CD8-positive, alpha-beta memory T cell (primary cell): ENCODE measurements at places on chromosomes 2 and 18.

GRCh38 chr2:119483896-119484718 is 40.2 kb downstream of the SCTR start:
- no peak for DNase-seq

DNA sequence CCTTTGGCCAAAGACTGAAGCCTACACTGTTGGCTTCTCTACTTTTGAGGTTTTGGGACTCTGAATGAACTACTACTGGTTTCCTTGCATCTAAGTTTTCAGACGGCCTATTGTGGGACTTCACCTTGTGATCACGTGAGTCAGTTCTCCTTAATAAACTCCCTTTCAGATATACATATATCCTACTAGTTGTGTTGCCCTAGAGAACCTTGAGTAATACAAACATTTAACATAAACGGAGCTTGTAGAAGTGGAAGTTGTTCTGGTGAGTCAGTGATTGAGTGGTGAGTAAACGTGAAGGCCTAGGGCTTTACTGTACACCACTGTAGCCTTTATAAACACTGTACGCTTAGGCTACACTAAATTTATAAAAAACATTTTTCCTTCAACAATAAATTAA is 107.2 kb upstream of the CDH2 start:
- DNase-seq = no peak

GRCh38 chr2:234472155-234472554 is 24.7 kb downstream of the ARL4C start:
- DNase-seq = no peak

DNA sequence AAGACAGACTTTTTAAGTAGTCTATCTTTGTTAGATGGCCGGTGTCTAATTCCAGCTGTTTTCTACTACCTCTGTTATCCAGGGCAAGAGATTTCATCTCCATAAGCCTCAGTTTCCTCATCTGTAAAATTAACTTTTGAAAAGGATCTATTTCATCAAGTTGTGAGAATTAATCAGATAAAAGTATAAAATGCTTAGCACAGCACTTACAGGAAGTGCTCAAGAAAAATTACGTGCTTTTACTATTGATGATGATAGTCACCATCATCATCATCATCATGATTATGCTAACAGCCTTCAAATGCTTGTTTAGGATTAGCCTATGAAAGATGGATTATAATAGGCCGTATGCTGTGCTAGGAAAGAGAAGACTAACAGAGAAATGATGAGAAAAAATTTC is 76.2 kb downstream of the CYRIA start:
- no peak for DNase-seq

DNA sequence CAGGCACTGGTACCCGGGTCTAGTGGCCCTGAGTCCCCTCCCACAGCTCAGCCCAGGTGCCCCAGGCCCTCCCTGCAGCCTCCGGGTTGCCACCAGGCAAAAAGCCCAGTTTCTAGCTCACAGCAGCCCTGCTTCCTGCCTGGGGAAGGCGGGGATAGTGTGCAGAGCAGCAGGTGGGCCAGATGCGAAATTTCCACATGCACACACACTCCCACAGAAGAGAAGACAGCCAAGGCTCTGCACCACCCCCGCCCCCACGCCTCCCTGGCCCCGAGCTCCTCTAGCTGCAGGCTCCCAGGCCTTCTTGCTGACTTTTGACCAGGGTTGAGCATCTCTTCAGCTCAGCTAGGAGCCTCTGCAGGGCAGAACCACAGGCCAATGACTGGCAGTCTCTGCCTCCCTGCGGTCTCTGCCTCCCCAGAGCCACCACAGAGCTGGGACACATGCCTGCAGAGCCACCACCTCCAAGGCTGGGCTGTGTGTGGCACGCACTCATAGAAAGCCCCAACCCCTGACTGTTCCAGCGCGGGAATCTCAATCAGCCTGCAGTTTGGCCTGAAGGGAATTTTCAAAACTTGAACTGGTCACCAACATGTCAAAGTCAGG is 7.2 kb downstream of the SLC66A2 start:
- DNase-seq = peak; percentile 34

DNA sequence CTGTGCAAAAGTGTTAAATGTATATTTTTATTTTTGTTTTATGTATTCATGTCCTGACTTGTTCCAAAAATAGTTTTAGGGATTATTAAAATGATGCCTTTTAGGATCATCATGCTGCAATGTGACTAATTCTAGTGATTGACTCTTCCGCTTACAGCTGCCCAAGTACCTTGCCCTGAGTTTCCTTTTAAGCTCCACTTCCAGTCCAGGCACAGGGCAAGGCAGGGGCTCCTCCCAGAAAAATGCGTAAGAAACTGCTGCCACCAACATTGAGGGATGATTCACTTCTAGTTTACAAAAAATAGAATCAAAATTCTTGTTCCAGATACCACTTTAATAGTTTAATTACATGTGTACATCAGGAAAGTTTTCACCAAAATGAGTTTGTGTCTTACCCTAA is 116.4 kb downstream of the IRS1 start:
- no peak for DNase-seq

DNA sequence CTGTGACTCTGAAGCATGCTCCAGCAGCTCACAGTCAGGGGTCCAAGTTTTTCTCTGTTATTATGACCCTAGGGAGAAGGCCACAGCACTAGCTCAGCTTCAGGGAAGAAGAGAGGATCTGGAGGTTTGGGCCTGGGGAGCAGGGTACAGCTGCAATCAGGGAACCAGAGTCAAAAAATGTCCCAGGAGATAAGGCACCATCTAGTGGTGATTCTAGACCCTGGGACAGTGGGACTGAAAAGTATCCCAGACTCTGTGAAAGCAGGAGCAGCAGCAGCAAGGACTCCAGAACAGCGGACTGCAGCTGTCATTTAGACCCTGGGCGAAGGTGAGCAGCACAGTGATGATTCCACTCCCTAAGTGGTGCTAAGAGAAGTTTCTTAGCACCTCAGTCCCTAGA is 278.4 kb upstream of the DDX18 start:
- DNase-seq = no peak

DNA sequence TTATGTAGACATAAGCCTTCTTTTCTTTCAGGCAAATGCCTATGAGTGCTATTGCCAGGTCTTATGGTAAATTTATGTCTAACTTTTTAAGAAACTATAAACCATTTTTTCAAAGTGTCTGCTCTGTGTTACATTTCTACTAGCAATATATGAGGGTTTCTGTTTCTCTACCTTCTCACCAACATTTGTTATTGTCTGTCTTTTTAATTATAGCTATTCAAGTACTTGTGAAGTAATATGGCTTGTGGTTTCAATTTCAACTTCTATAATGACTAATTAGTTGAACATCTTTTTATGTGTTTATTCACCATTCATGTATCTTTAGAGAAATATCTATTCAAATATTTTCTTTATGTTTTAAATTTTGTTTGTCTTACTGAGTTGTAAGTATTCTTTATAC is 213.1 kb upstream of the MC4R start:
- no peak for DNase-seq

DNA sequence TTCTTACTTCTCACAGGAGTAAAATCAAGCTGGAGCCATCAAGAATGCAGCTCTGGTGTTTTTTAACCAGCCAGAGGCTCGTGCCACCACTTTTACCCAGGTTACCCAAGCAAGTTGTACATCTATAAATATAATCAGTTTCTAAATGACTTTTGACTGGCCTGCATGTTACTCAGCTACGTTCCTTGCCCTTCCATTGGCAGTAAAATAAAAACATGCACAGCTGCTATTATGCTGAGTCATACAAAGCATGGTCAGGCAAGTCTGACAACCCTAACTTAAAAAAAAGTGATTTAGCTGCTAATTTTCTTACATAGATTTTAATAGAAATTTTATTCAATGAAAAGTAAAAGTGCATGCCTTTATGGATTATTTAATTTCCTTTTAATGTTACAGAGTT is 111.7 kb upstream of the CSRNP3 start:
- DNase-seq = no peak

GRCh38 chr2:196967116-196967515 is 40.6 kb upstream of the PGAP1 start:
- DNase-seq = no peak

- no peak for DNase-seq
These were observed 294.1 kb downstream of the KCNS3 start for GRCh38 chr2:18172607-18173006.
